Breast epithelium (tissue), 4 donors: ENCODE measurements at places on chromosomes 1 and 21. TPM values are rescaled to one million over a fixed set of nuclear protein-coding genes. Genes with fewer than 3 reads are reported as not detected.

Gene AMY1A
- not detected for total RNA-seq

Gene TSPAN1
- total RNA-seq = 0.48 TPM

Gene SLC2A5
- total RNA-seq = 2.8 TPM

Gene FHAD1
- total RNA-seq = 2.3 TPM

Gene GNAT2
- not detected for total RNA-seq

Gene DSCAM
- not detected for total RNA-seq

Gene CLCA2
- 1.6 TPM for total RNA-seq

DNA sequence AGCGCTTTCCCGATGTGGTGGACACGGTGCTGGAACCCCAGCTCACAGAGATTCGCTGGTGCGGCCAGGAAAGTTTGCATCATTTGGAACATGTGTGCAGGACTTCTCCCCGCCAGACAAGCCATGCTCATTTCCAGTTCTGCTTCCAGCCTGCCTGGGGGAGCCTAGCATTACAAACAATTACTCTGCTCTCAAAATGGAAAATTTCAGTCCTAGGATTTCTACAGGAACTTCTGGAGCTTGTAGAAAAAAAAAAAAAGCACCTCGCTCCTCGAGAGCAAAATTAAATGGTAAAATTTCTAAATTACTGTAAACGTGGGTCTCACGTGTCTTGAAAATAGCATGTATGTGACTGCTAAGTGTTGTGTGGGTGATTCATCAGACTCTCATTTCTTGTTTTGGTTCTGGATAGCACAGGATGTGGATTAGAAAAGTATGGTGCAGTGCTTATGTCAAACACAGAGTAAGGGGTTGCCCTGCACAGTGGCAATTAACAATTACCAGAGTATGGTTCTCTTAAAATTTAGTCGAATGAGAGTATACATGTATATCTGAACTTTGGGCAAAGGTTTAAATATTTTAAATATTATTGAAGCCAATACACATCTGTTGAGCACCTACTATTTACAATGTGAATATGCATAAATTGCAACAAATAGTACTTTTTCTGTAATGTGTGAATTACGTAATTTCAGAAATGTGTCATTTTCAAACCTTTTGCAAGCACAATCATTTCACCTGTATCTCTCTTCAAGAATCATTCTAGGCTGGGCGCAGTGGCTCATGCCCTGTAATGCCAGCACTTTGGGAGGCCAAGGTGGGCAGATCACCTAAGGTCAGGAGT lies 61.8 kb upstream of the PTGFRN start:
- no peak overlapping the region for H3K4me3 ChIP-seq
- no peaks in the 10 kb centered on the region for H3K27me3 ChIP-seq
- H3K27ac ChIP-seq = peak overlapping the region; percentile 72
- no peak for DNase-seq
- H3K36me3 ChIP-seq = no peaks in the 10 kb centered on the region

DNA sequence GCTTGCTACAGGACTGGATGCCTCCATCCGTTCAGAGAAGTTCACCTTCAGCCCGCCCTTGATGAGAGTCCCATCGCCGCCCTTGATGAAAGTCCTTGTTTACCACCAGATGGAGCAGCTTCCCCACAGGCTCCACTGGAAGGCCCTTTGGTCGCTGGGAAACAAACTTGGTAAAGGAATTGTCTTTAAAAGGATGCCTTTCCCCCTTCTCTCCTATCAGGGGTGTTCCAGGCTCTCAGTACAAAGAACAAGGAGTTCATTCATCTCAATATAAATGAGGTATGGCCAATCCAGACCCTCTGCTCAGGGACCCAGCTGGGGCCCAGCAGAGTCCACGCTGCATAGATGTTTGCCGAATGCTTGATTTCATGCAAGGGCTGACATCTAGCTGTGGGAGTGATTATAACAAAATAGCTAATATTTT lies 50.8 kb downstream of the CAPN9 start:
- no peak overlapping the region for H3K27ac ChIP-seq
- no peaks in the 10 kb centered on the region for H3K36me3 ChIP-seq
- no peaks in the 10 kb centered on the region for H3K4me1 ChIP-seq
- peak; percentile 45 for DNase-seq
- H3K4me3 ChIP-seq = no peak overlapping the region

DNA sequence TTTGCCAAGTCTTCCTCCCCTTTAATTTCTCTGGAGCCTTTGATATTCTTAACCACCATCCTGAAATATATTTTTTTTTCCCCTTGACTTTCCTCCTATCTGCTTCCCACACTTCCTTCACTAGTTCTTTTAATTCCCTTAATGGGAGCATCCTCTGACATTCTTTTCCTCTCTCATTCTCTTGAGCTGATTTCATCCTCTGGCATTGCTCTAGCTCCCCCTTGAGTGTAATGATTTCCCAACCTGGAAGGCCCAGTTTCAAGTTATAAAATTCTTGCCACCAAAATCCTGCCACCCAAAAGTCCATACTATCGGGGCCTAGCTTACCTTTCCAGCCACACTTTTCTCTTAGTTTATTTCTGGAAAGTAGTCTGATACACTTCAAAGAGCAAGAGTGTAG lies 39.5 kb upstream of the UBE2U start:
- H3K4me1 ChIP-seq = no peaks in the 10 kb centered on the region
- H3K27me3 ChIP-seq = no peaks in the 10 kb centered on the region
- no peak for DNase-seq

GRCh38 chr1:220900842-220901241 lies 21.6 kb downstream of the HLX start:
- no peaks in the 10 kb centered on the region for H3K36me3 ChIP-seq
- H3K4me1 ChIP-seq = no peaks in the 10 kb centered on the region
- no peak overlapping the region for H3K27ac ChIP-seq
- H3K27me3 ChIP-seq = no peaks in the 10 kb centered on the region
- DNase-seq = no peak

DNA sequence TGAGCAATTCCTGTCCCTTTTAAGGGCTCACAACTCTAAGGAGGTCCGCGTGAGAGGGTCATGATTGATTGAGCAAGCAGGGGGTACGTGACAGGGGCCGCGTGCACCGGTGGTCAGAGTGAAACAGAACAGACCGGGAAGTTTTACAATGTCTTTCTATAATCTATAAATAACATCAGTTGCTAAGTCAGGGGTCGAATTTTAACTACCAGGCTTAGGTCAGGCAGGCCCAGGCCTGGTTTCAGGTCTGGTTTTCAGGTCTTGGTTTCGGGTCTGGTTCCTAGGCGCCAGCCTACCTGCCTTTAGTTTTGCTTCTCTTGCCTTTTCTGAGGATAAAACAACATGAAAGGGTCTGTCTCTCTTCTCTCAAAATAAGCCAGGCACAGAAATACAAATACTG lies 476.0 kb upstream of the CAMK1G start:
- no peak for DNase-seq
- no peak overlapping the region for H3K27ac ChIP-seq
- no peak overlapping the region for H3K4me3 ChIP-seq
- no peaks in the 10 kb centered on the region for H3K36me3 ChIP-seq
- no peaks in the 10 kb centered on the region for H3K27me3 ChIP-seq

DNA sequence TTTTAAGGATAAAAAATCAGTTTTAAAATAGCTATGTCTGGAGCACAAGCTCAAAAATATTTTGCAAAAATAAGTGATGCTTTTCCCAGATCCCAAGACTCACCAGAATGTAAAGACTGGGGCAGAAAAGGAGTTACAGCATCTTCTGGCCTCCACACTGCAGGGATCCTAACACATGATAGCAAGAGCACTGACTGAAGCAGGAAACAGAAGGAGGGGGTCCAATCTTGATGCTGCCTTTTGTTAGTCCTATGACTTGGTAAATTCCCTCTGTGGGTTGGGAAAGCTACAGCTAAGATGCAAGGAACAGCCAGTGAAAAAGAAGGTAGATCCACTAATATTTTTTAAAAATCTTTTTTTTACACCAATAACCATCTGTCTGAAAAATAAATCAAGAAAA lies 54.2 kb upstream of the TNR start:
- DNase-seq = no peak
- H3K27ac ChIP-seq = no peak overlapping the region
- no peaks in the 10 kb centered on the region for H3K4me1 ChIP-seq
- no peaks in the 10 kb centered on the region for H3K27me3 ChIP-seq
- H3K4me3 ChIP-seq = no peak overlapping the region

- H3K27me3 ChIP-seq = no peaks in the 10 kb centered on the region
- no peak overlapping the region for H3K27ac ChIP-seq
- no peaks in the 10 kb centered on the region for H3K4me1 ChIP-seq
- no peak for DNase-seq
- no peaks in the 10 kb centered on the region for H3K36me3 ChIP-seq
- no peak overlapping the region for H3K4me3 ChIP-seq
These were observed 39.1 kb upstream of the KLF17 start for GRCh38 chr1:44079566-44079965.

DNA sequence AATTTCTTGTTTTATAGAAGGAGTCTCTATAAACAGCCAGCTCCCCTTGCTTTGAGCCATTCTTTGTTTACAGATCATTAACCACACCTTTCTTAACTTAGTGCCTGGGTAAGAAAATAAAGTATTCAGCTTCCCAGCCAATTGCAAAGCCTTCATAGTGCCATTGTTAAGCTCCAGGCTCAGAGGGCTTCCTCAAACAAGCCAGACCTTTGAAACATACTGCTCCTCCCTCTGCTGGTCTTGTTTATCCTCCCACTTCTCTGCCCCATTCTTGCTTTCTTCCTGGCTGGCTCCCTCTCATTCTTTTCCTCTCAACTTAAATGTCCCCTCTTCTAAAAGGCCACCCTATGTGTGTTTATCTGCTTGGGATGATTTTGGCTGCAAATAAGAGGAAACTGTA lies 319.4 kb upstream of the ST6GALNAC5 start:
- no peaks in the 10 kb centered on the region for H3K36me3 ChIP-seq
- H3K27me3 ChIP-seq = no peaks in the 10 kb centered on the region
- no peak overlapping the region for H3K27ac ChIP-seq
- no peak for DNase-seq
- no peak overlapping the region for H3K4me3 ChIP-seq

DNA sequence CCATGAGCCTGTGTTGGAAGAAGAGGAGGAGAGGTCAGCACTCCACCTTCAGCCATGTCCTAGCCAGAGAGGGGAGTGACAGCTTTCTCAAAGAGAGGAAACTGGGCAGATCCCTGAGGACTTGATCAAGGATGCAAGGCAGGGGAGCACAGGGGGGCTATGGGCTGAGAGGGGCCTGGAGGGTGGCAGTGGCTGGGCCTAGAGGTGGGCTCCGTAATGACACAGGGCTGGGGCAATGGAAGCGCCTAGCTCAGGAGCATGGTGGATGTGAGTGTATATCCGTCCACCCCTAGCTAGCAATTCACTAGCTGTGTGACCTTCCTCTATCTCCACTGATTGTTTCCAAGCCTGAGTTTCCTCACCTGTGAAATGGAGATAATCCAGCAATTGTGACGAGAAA lies 32.6 kb downstream of the NEK2 start:
- no peaks in the 10 kb centered on the region for H3K36me3 ChIP-seq
- no peaks in the 10 kb centered on the region for H3K4me1 ChIP-seq
- H3K27me3 ChIP-seq = no peaks in the 10 kb centered on the region
- H3K4me3 ChIP-seq = no peak overlapping the region

DNA sequence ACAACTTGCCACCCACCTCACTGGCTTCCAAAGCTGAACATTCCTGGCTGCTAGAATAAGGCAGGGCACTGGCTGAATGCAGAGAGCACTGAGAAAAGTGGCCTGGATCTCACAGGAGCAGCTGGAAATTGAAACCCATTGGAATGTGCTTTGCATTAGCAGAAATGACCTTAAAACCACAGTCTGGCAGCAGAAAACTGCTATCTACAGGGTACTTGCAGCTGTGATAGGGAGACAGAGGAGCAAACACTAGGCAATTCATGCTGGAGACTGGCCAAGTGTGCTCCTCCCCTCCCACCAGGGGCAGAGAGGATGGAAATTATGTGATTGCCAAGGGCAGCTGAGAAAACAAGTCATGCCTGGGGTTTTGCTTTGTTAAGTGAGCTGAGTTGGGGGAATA lies 47.2 kb downstream of the HSD3B1 start:
- DNase-seq = no peak
- no peaks in the 10 kb centered on the region for H3K36me3 ChIP-seq
- no peak overlapping the region for H3K4me3 ChIP-seq
